Glutamatergic neuron (in vitro differentiated cells): ENCODE measurements at places on chromosomes 7 and 10. TPM values are rescaled to one million over a fixed set of nuclear protein-coding genes. Genes with fewer than 3 reads are reported as not detected.

Gene EVX1
- 7.1 TPM for total RNA-seq

Gene ERVW-1
- total RNA-seq, result not detected

DNA sequence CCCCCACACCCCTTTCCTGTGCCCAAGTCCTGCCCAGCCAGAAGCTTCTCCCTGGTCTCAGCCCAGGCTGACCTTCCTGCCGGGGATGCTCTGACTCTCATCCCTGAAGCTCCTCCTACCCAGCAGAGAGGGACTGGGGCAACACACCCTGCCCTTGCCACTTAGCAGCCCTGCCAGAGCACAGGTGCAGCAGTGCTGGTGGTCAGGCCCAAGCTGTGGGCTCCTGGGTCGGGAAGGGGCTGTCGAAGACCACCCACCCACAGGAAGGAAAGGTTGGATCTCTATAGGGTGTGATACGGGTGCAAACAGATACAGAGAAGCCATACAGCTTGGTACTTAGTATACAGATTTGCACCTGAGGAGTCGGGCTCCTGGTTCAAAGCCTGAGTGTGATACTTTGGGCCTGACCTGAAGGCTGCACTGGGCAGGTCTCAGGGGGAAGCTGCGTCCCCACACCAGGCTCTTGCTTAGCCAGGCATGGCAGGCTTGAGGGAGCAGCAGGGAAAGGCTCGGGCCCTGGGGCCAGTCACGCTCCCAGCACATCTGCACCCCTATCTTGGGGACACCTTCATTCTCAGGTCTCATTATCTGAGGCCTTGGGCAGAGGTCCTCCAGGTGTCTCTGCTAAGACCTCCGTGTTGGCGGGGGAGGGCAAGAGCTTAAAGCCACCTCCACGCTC lies 47.3 kb downstream of the TCERG1L start:
- DNase-seq, result no peak
- peaks cover 13% of the 10 kb centered on the region for H3K36me3 ChIP-seq
- H3K4me1 ChIP-seq, result no peaks in the 10 kb centered on the region
- no peak overlapping the region for H3K4me3 ChIP-seq

DNA sequence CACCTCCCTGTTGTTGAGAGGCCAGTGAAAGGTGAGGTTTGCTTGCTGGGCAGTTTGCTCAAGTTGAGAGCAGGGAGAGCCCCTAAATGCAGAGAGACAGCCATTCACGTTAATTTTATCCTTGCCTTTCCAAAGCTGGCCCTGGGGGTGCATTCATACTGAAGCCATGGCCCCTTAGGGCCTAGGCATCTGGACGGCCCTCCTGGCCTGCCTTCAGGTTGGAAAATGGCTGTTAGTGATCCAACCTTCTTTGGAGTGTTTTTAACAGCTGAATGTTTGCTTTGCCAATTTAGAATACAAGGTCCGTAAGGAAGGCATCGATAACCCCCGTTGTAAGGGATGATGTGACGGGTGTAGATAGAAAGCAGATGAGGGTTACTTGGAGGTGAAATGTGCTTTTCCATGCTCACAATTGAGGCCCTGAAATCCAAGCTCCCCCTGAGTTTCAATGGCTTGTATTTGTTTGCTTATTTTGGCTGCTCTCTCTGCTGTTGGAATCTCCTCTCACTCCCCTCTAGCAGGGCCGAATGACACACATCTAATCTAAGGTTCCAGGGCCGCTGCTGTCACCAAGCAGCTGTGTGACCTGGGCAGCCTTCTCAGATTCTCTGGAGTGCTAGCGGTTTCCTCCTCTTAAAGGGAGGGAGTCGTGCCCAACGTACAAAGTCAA lies 171.6 kb upstream of the MKI67 start:
- H3K4me1 ChIP-seq, result peaks cover 1% of the 10 kb centered on the region
- H3K27me3 ChIP-seq, result no peaks in the 10 kb centered on the region
- DNase-seq, result no peak
- no peak overlapping the region for H3K4me3 ChIP-seq
- peaks cover 13% of the 10 kb centered on the region for H3K36me3 ChIP-seq

GRCh38 chr7:92246360-92247101 lies 757 bp downstream of the ANKIB1 start:
- H3K4me1 ChIP-seq, result peaks cover 18% of the 10 kb centered on the region
- H3K27me3 ChIP-seq, result peaks cover 9% of the 10 kb centered on the region
- H3K4me3 ChIP-seq, result peak overlapping the region; percentile 99
- H3K36me3 ChIP-seq, result no peaks in the 10 kb centered on the region

DNA sequence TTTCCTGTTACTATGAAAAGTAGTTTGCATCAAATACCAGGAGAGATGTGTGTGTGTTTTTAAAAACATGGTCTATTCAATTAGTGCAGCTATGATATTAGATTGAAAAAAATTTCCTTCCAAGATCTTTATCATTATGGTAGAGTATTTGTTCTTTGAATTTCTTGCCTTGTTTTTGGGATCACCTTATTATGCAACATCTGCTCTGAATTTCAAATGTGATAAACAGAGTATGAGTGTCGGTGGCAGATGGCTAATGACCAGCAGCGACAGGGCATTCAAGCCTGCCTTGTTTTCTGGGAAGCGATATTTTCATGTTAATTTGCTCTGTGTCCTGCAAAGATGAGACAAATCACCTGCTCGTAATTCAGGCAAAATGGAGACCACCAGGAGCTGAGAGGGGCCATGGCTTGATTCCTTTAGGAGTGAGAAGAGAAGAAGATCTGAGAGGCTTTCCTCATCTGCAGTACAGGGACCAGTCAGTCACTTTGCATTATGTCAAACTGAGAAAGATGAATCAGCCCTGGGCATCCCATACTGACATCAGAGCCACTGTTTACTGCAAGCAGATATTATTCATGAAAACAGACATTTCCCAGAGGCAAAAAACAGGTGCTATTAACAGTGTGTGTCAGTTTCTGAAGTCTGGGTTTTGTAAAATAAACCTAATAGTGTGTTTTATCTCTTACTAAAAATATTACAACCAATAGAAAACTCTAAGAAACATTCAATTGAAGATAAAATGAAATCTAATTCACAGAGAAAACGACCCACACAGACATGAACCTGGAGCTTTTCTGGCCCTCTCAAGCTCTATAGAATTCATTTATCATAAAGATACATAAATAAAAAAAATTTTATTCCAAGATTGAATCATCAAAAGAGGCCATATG lies 67.6 kb downstream of the CDK6 start:
- peaks cover 67% of the 10 kb centered on the region for H3K4me1 ChIP-seq
- peak overlapping the region; percentile 100 for H3K27ac ChIP-seq
- no peaks in the 10 kb centered on the region for H3K36me3 ChIP-seq
- peak; percentile 20 for DNase-seq
- peak overlapping the region; percentile 88 for H3K4me3 ChIP-seq
- H3K27me3 ChIP-seq, result peaks cover 6% of the 10 kb centered on the region

- no peak for DNase-seq
- H3K4me3 ChIP-seq, result no peak overlapping the region
- no peak overlapping the region for H3K27ac ChIP-seq
- peaks cover 8% of the 10 kb centered on the region for H3K4me1 ChIP-seq
Measured at GRCh38 chr10:28544058-28544457, 11.1 kb downstream of the WAC start.

- no peak for DNase-seq
- no peak overlapping the region for H3K4me3 ChIP-seq
- no peaks in the 10 kb centered on the region for H3K4me1 ChIP-seq
Measured at GRCh38 chr7:45295222-45295621, 137.6 kb downstream of the RAMP3 start.

DNA sequence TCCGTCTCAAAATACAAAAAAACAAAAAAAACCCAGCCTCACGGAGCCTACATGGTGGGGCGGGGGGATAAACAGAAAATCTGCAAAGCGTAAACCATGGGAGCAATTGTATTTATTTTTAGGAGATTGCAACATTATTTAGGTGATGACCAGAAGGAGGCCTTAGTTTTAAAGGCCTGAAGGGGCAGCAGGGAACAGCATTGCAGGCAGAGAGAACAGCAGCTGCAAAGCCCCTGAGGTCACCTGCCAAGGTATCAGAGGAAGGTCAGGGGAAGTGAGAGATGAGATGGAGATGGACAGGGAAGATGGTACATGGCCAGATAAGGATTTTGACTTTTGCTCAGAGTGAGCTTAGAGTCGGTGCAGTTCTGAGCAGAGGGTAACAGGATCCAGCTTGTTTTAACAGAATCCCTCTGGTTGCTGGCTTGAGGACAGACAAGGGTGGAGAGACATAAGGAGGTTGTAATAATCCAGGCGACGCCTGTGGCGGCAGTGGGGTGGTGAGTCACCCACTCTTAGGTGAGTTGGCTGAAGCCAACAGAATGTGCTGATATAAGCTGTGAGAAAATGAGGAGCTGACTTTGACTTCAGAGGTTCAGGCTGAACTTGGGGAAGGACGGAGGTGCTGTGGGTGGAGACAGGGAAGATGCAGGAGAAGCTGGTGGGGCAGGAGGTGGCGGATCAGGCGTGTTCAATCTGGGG lies 82.3 kb upstream of the GTF2I start:
- peaks cover 7% of the 10 kb centered on the region for H3K36me3 ChIP-seq
- H3K4me1 ChIP-seq, result peaks cover 1% of the 10 kb centered on the region
- no peak for DNase-seq
- peaks cover 5% of the 10 kb centered on the region for H3K27me3 ChIP-seq
- no peak overlapping the region for H3K27ac ChIP-seq
